ENCODE measurements at places on chromosomes 12 and 14.

GRCh38 chr12:45034861-45035265 lies 16.0 kb downstream of the DBX2 start:
- DNase-seq, result no peak

GRCh38 chr12:92857818-92858217 lies 71.3 kb downstream of the EEA1 start:
- DNase-seq, result no peak

GRCh38 chr12:29110506-29111442 lies 38.3 kb upstream of the FAR2 start:
- no peak for DNase-seq

DNA sequence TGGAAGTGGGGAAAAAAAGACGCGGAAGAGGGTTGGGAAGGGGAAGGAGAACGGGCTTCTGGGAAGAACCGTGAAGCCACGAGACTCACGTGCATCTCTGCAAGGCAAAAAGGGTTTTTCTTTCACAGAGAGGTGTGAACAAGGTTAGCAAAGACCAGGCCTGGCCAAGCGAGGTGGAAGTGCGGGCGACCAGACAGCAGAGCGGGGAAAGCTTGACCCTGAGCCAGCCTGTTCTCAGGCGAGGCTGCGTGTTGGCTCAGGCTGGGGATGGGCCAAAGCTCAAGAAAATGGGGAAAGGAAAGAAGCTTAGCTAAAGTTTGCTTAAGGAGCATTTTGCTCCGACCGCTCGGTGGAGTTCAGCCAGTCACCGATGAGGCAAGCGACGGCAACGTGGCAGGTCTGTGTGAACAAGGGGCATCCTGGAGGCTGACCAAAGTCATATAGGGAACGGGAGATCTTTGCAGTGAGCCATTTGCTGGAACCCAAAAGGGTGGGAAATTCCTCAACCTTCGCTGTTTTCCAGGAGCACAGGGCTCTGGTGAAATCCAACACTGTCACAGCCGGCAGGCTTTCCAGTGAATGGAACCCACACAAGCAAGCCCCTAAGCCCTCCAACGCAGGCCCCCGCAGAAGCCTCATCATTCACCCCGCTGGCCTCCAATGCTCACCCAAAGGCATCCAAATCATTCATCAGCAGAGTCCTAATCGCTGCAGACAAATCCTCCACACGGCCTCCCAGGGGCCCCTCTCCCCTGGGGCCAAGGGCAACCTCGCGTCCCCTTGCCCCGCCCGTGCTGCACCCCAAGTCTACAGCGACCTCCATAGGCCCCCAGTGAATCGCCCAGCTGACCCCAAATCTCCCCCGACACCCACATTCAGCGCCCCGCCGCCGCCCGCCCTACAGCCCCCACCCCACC lies 754 bp downstream of the ZNF605 start:
- DNase-seq, result no peak

GRCh38 chr12:113221997-113222729 lies 899 bp downstream of the TPCN1 start:
- no peak for DNase-seq

DNA sequence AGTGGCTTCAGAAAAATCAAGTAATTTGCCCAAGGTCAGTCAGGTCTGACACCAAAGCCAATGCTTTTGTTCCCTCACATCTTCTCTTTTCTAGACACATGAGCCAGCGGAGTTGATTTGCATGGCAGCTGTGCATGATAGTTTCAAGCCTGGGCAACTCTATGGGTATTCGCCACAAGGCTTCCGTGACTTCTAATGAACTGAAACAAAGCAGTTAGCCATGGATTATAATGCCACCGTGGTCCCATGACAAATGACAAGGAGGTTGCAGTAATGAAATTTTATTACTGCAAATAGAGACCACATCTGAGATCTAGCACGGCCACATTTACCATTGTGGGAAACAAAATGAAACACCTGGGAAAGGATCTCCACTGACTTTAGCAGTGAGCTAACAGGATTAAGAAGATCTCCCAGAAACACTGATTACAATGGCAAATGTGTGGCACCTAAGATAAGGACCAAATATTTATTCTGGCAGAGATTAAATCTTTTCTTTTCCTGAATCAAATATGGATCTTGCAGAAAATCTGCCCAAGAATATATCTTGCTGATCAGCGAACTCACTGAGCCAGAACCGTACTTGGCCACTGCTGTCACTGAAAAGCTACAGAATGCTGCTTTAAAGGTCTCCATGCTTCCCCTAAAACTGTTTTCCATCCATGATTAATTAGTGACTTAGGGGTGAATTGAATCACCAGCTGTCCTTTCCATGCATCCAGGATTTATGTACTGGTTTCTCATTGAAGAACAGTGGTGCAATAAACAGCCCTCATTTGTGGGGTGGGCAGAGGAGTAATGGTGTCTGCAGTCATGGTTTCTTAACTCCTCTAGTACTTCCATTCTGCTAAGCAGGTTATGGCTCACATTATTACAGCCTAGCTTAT lies 551.0 kb downstream of the DIO2 start:
- DNase-seq, result no peak

- DNase-seq, result no peak
Observed at GRCh38 chr12:67155863-67156262, 113.3 kb upstream of the CAND1 start.

DNA sequence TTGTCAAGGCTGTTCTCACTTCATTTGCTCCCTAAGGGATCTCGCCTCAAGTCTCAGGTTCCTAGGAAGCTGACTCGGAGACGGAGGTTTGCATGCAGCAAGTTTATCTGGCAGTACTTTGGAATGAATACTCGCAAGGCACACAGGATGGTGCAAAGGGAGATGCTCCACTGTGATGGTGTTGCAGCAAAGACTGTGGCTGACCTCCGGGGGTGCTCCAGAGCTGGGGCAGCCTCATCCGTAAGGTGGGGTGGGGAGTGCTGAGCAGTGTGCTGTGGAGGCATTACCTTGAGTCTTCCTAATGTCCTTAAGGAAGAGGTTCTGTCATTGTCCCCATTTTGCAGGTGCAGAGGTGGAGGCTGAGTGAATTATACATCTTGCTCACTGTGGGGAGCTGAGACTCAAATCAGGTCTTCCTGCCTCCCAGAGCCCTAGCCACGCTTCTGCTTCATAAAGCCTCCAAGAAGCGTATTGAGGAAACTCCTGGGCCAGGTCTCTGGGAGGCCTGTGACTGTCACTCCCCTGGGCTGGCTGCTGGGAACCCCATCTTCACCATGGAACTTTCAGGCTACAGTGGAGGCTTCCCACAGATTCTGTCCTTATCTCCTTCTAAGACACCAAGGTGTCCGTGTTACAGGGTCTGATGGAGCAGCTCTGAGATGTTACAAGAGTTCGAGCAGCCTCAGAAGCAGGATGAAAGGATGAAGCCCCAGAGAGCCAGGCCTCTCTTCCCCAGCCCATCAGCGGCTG lies 39.5 kb downstream of the GALNT16 start:
- DNase-seq, result no peak

DNA sequence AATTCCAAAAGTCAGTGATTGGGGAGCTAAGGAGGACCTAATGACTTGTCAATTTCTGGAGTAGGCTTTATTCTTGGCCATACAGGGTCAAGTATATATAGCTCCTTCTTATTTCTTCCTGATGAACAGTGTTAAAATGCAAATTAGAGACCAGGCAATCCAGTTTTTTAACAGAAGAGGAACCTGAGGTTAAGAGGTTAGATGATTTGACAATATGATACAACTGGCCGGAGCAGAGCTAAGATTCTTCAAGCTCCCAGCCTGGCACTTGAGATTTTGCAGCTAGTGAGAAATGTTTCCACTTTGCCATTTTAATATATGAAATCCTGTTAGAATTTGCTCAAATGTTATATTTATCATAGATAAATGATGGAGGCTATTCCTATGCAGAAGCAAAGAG lies 204.0 kb downstream of the SSPN start:
- no peak for DNase-seq

DNA sequence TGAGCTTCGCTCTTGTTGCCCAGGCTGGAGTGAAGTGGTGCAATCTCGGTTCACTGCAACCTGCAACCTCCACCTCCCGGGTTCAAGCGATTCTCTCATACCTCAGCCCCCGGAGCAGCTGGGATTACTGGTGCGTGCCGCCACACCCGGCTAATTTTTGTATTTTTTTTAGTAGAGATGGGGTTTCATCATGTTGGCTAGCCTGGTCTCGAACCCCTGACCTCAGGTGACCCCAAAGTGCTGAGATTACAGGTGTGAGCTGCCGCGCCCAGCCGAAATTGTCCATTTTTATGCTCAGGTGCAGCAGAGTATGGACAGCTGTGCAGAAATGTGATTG lies 19.2 kb upstream of the CYP46A1 start:
- no peak for DNase-seq

GRCh38 chr12:89280833-89281538 lies 71.3 kb downstream of the DUSP6 start:
- no peak for DNase-seq

DNA sequence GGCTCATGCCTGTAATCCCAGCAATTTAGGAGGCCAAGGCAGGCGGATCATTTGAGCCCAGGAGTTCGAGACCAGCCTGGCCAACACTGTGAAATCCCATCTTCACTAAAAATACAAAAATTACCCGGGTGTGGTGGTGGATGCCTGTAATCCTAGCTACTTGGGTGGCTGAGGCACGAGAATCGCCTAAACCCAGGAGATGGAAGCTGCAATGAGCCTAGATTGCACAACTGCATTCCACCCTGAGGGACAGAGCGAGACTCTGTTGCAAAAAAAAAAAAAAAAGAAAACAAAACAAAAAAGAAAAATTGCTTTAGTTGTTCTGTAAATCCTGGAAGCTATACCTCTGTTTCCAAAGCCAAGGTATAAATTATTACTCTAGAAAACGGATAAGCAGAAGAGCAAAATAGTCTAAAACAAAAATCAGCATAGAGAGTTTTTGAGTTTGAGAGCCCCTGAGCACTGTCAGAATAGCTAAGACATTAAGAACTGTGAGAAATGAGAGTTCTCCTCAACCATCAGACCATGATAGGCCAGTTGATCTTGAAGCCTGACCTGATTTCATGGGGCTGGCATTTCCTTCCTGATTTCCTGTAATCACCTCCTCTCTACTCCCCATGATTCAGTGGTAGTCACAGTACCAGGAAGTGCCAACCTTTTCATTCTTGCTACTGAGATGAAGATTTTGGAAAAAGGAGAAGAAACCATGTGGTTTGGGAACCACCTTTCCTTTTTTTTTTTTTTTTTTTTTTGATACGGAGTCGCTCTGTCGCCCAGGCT lies 31.7 kb downstream of the ATP2A2 start:
- no peak for DNase-seq

DNA sequence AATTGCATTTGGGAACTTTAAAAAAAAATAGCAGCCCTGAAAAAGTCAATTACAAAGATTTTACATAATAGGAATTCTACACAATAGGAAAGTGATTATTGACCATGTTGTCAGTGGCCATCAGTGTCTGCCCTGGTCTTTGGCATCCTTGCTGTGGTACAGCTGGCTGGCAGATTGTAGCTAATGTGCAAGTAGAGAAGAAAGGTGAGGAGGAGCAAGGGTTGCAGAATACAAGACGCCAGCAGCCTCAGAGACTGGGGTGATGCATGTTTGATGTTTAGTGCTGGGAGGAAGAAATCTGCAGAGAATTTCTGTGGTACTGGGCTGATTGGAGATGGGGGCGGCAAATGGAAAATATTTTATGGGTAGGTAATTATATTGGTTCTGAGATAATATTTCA lies 322.9 kb downstream of the TMEM117 start:
- no peak for DNase-seq

GRCh38 chr14:94171208-94171607 lies 2.9 kb upstream of the PPP4R4 start:
- DNase-seq, result no peak

- no peak for DNase-seq
Observed at GRCh38 chr14:36363704-36364103, 43.3 kb upstream of the MBIP start.

DNA sequence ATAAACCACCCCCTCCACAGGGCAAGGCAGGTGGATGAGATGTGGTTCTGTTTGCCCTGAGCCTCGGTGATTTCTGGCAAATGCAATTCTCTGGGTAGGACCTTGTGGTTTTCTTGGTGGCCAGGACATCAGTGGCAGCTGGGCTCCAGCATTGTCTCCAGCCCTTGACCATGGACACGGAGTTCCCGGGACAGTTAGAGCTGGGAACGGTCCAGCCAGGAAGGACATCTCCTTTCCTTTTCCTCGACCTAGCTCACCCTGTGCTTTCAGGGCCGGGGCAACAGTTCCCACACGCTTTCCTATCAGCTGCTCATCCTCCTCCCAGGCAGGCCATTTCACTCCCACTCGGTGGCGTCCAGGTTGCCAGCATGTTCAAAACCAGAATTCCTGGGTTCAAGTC lies 9.2 kb downstream of the SERPINA4 start:
- DNase-seq, result no peak

DNA sequence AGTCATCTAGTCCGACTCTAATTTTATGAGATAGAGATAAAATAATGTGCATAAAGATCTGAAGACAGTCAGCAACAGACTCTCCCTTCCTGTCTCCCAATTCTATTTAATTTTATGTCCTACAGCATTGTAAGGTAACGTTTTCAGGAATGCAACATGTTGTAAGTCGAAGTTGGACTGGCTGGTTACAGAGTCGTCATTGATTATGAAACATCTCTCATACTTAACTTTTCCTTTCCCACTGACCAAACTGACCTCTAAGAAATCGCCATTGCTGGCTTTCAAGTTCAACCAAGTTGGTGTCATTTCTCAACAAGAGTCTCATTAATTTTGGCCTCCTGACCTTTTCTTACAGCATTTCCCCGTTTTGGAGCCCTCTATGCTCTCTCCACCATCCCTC lies 4.9 kb upstream of the RIC8B start:
- DNase-seq, result no peak

DNA sequence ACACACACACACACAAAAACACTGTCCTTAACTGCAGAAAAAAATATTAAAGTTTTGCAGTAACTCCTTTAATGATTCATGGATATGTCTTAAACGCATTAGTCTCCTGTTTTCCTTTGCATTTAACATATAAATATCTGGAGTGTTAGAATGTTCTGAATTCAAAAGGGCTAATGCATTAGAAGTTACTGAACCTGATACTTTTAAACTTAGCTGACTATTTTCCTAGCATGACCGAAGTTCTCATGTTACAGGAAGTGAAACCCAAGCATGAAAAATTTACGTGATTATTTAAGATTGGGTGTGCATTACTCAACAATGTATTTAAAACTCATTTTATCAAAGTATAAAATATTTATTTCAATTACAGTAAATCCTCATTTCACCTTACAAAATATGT lies 791.2 kb downstream of the FLRT2 start:
- no peak for DNase-seq

DNA sequence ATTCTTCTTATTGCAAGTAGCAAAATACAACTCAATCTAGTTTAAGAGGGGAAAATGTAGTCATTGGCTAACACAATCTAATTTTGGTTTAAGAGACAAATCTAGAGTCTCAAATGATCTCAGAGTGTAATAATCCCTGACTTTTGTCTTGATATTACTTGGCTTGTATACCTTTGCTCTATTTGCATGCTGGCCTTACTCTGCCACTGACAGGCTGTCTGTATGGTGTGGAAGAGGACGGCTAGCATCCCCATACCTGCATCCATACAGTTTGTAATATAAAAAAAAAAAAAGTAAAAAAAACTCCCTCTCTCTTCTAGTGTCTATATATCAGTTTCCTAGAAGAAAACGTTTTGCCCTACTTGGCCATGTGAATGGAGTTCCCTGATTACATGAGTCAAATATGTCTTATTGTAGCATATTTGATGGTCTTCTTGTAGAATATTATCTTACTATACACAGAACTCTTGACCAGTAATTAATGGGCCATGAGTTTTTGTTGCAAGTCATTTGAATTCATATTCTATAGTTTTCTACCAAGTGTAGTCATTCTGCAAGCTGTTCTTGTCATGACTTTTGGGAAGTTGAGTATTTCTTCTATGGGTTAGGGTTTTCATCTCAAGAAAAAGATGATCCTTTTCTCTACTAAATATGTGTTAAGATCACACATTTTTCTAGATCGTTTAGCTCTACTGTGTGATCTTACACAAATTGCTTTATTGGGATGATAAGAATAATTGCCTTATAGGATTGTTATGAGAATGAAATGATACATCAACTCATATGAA lies 8.2 kb downstream of the HIF1A start:
- DNase-seq, result no peak
